Femur (tissue), 1 donor: ENCODE measurements at places on chromosomes 6 and 20.

GRCh38 chr6:131001945-131002660 lies 60.9 kb downstream of the EPB41L2 start:
- no peak for DNase-seq

- DNase-seq: no peak
Measured at GRCh38 chr6:74937936-74938335, 267.9 kb downstream of the COL12A1 start.

- no peak for DNase-seq
Measured at GRCh38 chr20:16693278-16693677, 36.5 kb upstream of the SNRPB2 start.

GRCh38 chr6:141152951-141153350 lies 979.8 kb upstream of the GJE1 start:
- DNase-seq: no peak

DNA sequence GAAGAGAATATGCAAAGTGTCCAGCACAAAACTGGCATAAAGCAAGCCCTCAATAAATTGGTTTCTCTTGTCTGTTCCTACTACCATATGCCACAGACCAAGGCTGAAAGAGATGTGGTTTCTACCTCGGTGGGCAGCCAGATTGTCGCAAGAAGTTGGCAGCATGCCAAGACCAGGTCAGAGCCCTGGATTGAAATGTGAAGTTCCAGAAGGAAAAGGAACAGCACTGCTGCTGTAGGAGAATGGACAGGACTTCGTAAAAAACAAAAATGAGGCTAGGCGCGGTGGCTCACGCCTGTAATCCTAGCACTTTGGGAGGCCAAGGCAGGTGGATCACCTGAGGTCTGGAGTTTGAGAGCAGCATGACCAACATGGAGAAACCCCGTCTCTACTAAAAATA lies 22.1 kb downstream of the MRPL14 start:
- DNase-seq: no peak

DNA sequence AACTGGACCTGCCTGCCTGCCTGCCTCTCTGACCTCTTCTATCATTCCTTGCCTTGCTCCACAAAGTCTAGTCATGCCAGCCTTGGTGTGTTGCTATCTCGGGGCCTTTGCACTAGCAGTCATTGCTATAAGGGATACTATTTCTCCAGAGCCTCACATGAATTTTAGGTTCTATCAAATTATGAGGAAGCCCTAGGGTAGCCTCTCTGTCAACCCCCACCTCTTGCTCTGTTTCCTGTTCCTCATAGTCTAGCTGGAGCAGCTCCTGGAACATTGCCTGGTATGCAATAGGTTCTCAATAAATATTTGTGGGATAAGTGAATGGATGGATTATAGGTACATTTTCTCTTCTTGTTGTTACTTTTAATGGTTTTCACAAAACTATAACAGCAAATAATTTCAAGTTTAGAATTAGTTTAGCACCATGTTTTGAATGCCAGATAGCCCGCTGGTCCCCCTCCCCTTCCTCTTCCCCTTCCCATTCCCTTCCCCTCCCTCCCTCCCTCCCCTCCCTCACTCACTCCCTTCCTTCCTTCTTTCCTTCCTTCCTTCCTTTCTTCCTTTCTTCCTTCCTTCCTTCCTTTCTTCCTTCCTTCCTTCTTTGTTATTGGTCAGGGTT lies 46.9 kb upstream of the DTNBP1 start:
- DNase-seq: no peak

DNA sequence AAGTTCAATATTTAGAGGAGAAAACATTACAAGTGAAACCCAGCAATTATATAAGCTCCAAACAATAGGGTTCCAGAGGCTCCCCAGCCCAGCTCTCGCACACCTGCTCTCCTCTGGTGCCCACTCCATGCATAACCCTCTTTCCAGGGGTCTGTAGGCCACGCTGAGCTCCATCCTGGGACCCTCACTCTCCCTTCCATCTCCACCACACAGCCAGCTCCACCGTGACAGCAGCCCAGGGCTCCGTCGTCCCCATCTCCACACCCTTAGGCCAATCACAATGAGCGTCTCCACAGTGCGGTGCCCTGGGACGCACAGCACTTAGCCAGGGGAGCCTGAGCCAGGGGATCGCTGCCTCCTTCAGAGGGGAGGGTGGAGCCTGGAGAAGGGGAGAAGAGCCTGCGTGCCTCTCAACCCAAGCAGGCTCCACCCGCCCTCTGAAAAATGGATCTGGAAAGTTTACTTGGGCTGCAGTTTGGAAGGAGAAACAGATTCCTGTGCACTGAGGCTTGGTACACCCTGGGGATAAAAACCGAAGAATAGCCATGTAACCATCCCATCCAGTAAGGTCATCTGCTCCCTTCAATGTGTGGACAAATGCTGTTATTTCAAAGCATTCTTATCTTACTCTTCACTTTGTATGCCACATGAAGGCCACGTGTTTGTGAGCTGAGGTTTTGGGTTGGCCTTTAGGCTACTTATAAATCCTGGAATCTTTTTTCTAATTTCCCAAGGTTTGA lies 72.4 kb upstream of the GGTLC1 start:
- DNase-seq: no peak
